ENCODE measurements at places on chromosomes 3 and 15.

- no peak for DNase-seq
Measured at GRCh38 chr15:32877252-32878019, 159.6 kb downstream of the GREM1 start.

- DNase-seq = no peak
Measured at GRCh38 chr3:121724130-121724529, 25.4 kb downstream of the GOLGB1 start.

GRCh38 chr3:26652164-26652563, 29.6 kb downstream of the LRRC3B start:
- no peak for DNase-seq

DNA sequence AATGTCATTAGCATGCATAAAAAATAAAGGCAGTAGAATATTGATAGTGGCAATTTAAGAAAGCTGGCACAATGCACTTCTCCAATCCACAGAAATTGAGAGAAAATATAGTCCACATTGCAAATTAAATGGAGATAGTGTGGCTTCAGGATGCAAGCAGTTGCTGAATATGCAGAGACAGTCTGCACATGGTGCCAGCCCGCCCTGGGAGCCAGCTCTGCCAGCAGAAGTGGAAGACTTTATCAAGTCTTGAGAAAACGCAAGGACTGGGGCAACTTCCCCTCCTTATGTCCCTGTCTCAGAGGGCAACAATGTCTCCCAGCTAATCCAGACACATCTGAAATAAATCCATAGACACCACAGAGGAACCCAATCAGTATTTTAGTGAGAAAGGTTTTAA, 57.2 kb downstream of the MB21D2 start:
- DNase-seq = no peak

DNA sequence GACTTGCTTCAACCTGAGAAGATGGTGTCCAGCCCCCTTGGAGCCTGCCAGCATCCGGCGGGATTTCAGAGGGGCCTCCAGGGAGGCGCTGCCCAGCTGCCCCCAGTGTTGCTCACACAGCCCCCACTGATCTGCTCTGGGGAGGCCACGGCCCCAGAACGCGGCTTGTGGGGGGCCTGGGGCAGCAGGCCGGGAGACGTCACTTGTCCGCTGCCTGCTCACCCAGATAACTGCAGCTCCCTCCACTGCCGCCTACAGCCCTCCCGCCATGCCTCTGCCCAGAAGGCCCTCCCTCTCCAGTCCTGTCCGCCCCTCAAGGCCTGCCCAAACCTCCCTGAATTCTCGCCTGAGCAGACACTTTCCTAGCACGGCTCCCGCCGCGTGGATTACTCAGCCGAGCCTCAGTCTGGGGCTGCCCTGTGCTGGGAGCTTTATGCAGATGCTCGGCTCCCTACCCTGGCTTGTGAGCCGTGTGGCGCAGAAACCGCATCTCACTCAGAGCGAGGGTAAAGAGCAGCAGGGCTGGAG, 17.2 kb upstream of the ADIPOQ start:
- no peak for DNase-seq

DNA sequence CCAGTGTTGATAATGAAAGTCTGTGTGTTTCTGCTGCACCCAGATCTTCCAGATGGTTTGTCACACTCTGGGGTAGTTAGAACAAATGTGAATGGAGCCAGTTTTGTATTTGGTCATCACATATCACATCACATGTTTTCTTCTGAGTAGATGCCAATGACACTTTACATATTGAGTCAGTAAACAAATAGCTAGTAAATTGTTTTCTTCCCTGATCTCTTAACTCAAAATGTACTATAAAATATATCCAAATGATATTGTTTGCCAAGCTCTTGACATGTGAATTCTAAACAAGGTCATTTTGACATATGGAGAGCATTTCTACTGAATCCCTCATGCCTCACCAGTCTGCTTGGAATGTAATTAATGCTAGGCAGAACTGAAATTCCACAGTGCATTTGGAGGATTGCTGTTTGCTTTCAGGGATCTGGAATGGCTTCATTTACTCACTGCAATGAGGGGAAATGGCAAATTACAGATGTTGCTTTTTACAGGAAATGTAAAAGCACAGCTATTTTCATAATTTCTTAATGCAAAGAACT, 45.0 kb downstream of the PDHB start:
- no peak for DNase-seq

- DNase-seq = no peak
Measured at GRCh38 chr15:64847448-64847847, 5.7 kb downstream of the PLEKHO2 start.

DNA sequence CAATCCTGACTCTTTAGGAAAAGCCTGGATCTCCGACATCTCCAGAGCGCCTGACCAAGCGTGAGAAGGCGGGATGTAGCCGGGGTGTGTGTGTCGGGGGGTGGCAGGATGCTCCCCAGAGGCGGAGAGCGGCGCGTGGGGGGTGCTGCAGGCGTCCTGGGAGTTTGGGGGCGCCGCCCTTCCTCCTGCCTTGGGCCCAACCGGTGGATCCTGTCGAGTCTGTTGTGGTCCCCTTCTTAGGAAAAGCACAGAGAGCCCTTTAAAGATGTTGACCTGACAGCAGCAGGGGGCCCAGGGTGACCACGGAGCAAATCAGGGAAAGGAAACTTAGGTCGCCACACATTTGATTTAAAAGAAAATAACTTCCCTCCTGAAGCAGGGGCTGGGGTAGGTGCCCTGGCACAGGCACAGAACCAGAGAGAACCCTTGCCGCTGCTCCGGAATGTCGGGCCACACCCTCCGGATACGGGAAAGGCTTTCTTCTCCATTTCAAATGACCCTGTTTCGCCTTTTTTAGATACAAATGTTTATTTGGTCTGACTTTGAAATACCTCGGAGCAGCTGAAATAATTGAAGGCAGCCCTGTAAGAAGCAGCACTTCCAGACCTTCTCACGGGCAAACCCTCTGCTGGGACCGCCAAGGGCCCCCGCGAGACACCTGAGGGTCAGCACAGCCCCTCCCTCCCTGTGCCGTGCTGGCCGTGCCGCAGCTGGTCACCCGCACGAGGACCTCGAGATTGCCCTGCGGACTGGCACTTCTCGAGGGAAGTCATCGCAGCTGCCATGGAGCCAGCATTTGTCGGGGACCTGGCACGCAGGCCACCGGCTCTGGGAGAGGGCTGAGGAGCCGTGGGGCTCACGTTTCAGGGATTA, 102.9 kb upstream of the KLF13 start:
- no peak for DNase-seq

DNA sequence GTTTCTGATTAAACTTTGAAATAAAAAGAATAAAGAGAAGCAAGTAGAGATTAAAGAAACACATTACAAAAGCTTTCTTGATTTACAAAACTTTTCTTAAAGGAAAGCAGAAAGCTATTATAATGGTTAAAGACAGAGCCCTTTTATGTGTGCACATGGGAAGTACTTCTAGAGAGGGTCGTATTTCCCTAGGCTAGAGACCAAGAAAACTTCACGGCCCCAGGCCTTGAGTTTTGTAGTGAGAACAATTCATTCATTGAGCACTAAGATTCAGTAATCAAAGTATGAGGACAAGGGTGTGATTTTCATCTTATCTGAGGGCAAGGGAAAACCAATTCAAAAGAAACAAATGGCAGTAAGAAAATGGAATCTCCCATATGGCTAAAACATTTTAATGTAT, 854.1 kb downstream of the ROBO1 start:
- DNase-seq = no peak

DNA sequence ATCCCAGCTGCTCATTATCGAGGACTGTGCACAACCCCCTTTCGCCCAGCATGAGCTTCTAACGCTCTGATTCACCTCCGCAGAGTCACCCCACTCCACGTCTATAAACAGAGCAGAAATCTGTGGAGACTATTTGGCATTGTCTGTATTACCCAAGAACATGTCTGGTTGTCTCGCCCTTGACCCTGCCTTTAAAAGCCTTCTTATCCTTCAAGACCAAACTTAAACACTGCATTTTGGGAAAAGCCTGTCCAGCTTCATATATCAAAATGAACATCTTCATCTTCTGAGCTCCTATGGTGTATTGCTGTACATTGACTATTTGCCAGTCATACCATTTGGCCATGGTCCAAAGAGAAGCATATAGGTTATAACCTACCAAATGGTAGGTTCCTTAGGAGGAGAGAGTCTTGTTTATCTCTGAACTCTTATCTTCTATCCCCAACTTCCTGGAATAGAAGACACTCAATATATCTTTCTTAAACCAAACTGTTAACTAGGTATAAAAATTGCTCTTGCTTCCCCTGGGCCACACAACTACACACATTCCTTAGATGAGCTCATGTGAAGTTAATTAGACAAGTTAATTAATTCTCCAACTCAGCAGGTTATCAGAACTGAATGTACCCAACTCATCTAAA, 90.1 kb downstream of the FBN1 start:
- DNase-seq = no peak

DNA sequence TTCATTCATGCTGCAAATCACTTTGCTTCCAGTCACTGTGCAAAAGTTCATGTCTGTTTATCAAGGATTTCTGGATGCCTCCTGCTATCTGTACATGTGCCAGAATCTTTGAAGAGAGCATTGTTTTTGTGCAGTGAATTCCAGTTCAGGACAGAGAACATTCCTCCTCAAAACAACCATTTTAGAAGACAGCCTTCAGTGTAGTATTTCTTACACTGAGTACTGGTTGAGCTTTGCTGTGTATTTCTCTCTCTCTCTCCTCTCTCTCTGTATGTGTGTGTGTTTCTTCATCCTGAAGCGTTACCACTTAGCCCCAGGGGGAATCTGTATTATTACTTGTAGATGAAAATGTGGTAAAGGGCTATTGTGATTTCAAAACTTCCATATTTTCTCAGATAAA, 123.8 kb upstream of the CHL1 start:
- DNase-seq = no peak

DNA sequence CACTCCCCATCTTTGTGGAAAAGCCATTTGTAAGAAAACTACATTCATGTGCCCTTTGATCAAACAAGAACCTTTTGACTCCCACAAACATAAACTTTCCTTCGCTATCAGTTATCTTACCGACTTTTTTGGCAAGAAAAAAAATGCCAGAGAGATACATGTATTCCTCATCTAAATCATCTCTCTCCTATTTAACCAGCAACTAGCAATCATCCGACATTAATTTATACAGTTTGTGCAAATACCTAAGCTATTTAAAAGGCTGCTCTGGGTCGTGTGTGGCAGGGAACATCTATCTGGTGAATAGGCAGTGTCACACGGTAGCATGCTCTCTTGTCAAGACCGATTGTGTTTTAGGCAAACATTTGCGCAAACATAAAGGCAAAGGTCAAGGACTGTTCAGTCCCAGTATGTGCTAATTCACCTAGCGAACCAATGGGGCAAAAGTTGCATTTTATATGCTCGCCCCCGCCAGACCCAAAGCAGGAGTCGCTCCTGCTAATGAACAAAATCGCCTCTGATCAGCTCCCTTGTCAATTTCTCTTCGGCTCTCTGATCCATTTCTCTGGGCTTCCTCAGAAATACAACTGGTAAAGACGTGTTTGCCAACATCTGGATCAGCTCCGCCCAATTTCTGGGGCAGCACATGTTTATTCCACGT, 37.7 kb downstream of the ZIC4 start:
- DNase-seq = no peak

DNA sequence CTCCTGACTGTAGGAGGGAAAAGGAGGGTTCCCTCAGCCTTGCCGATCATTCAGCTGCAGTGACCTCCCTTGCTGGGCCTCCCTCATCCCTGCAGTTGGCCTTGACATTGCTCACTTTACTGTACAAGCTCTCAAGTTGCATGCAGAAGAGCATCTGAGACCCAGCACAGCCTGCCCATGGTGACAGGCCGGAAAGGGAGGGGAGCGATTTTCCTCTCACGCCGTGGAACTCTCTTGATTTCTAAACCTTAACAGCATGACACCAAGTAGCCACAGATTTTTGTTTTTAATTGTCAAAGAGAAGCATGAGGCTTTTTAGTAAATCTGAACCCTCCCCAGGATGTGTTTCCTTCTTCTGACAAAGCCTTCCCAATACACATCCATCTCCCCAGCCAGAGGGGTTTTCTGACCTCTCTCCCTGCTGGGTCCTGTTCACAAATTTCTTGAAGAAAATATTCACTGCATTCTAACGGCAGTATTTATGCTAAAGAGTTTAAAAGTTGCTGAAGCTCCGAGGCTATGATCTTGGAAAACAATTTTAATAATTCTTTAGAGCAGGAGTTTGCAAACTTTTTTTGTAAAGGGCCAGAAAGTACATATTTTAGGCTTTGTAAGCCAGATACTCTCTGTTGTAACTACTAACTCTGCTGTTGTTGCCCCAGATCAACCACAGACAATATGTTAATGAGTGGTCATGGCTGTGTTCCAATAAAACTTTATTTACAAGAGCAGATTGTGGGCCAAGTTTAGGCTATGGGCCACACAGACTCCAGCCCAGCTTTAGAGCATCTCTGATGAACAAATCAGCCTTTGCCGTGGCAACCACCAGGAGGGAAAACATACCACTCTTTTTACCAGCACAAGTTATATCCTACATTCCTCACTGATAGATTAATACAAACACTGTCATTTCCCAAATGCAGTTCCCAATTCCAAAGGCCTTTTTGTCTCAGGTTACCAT, 34.8 kb downstream of the LMCD1 start:
- DNase-seq = no peak

DNA sequence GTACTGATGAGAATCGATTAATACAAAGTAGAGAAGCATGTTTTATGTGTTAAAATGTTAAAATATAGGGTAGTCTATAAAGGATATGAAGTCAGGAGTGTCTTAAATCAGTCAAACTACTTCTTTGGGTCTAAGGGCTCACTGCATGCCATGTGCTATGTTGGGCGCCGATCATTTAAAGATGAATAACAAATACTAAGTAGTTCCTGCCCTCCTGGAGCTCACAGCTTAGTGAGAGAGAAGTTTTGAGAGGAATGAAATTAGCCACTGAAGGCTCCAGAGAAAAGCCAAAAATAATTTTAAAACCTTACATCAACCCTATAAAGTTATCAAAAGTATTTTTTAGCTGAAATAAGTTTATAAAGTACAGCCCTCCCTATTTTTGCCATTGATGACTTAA, 44.5 kb downstream of the BLM start:
- no peak for DNase-seq

DNA sequence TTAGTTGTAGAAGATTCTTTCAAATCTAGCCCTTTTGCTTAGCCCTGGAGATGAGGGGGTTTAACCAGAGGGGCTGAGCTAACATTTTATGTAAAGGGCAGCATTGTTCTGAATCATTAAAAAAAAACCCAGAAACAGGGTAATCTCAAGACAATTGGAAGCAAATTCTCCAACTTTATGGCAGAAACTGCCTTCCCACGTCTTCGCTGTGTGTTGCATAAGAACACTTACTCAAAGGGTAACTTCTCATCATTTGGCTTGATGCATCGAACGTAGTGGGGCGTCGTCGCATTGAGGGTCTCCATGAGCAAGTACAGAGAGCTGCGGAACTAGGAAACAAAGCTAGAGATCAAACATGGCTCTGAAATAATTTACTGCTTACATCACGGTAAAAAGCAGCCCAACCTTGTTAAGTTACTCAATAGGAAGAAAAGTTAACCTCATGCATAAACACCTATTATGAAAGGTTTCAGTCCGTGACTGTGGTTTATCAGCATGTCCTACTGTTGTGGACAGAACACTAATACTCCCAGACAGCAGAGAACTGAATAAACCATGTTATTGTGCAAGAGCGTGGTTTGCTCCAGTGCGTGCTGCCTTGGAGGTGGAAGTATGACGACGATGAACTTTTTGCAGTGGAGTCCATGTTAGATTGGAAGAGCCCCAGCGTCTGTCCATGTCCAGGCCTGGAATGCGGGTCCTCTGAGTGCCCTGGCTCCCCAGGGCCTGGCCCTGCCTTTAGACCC, 48.7 kb downstream of the MYO5C start:
- no peak for DNase-seq

- no peak for DNase-seq
Measured at GRCh38 chr15:80823995-80824394, 44.8 kb downstream of the CEMIP start.
